Memory B cell (primary cell): ENCODE measurements at places on chromosomes 4 and X.

- DNase-seq, result no peak
Measured at GRCh38 chr4:120052856-120053255, 13.8 kb downstream of the MAD2L1 start.

- DNase-seq, result no peak
Measured at GRCh38 chr4:122796801-122797404, 29.7 kb upstream of the FGF2 start.

GRCh38 chrX:43581888-43582539, 74.1 kb upstream of the MAOA start:
- no peak for DNase-seq

DNA sequence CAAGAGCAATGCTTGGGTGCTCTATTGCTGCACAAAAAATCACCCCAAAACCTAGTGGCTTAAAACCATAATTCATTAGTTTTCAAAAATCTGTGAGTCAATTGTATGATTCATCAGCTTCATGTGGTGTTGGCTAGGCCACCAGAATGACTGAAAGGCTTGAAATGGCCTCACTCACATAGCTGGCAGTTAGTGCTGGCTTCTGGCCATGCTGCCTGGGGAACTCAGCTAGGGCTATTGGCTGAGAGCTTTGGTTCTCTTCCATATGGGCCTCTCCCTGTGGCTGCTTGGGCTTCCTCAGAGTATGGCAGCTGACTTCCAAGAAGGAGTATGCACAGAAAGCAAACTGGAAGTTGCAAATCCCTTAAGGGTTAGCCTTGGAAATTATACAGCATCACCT, 3.1 kb upstream of the MTMR1 start:
- no peak for DNase-seq

DNA sequence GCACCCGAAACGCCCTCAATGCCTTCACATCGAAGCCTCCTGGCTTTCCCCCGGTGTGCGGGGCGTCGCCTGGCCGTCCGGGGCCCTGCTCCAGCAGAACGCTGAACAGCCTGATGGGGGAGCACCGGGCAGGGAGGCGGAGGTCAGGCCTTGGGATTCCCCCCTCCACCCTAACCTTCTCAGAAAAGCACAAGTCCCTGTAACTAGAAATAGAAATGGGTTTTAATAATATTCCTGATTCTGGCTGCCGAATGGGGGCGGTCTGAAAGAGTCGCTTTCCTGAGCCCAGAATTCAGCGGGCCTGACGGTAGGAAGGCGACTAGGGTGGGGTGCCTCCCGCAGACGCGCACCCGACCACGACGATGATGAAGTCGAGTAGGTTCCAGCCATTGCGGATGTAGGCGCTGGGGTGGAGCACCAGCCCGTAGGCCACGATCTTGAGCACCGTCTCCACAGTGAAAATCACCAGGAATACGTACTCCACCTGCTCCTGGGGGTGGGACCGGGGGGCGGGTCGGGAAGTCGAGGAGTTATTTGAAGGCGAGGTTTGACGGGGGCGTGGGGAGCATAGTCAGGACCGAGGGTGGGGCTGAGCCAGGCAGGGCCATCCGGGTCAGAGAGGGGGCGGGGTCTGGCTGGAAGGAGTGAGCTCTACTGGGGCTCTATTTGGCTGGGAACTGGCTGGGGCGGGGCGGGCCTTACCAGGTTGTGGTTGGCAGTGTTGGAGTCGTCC, 2.5 kb downstream of the CACNA1F start:
- DNase-seq, result peak; percentile 51

DNA sequence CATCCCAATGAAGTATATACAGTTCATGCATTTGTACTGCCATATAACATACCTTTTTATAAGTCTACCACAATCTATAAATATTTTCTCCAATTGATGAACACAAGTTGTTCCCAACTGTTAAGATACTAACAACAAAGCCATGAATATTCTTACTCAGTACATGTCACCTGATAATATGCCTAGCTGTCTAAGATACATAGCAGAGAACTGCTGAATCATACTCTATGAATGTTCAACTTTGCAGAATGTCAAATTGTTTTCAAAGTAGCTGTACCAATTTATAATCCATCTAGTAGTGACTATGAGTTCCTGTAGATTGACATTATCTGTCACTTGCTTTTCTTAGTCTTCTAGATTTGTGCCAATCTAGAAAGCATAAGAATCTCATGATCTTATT, 84.9 kb downstream of the RAB28 start:
- no peak for DNase-seq

DNA sequence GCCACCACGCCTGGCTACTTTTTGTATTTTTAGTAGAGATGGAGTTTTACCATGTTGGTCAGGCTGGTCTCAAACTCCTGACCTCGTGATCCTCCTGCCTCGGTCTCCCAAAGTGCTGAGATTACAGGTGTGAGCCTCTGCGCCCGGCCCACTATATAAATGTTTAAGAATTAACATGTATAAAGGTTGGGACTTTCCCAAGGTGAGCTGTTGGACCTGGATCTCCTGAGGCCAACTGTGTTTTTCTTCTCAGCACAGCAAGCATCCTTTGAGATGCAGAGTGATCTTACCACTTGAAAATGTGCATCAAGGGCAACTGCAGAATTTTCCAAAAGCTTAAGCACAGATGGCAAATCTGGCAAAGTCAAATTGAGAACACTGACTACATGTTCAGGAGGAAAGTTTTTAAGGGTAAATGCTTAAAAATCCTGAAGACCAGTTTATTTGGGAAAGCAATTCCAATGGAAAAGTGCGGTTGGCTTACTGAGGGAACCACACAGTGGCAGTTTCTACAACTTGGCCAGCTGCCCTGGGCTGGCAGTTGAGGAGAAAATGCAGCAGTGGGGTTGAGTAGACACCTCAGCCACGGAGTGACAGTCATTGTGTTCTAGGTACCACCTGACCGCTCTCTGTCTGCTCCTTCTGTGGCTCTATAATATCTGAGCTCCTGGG, 168.9 kb downstream of the CBR4 start:
- no peak for DNase-seq

- no peak for DNase-seq
Measured at GRCh38 chrX:77743720-77744119, 42.3 kb downstream of the ATRX start.

DNA sequence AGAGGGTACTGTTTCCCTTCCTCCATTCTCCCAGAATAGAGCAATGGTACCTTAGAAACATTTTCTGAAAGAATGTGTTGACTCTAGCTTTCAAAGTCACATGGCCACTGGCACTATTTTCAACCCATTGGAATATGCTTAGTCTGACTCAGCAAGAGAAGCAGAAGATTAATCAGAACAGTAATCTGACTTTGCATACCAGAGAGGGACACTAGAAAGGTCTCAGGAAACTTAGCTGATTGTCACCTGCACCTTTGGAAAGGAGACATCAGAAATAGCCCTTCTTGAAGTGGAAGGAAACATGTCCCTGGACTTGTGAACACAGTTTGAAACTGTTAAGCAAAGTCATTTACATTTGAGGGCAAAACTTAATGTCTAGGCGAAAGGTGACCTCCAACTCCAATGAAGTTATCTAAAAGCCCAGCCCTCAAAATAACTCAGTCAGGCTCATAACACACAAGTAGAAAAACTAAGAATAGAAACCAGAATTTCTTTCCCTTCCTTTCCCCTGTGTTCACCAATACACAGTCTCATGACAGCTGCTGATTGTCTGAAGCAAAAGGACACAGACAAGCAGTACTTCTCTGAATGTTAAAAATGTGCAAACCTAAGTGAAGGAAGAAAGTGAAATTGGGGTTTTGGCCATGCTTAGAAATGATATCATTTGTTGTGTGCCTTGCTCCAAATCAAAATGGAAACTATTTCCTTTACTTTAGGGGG, 270.8 kb downstream of the GRIA3 start:
- DNase-seq, result no peak

DNA sequence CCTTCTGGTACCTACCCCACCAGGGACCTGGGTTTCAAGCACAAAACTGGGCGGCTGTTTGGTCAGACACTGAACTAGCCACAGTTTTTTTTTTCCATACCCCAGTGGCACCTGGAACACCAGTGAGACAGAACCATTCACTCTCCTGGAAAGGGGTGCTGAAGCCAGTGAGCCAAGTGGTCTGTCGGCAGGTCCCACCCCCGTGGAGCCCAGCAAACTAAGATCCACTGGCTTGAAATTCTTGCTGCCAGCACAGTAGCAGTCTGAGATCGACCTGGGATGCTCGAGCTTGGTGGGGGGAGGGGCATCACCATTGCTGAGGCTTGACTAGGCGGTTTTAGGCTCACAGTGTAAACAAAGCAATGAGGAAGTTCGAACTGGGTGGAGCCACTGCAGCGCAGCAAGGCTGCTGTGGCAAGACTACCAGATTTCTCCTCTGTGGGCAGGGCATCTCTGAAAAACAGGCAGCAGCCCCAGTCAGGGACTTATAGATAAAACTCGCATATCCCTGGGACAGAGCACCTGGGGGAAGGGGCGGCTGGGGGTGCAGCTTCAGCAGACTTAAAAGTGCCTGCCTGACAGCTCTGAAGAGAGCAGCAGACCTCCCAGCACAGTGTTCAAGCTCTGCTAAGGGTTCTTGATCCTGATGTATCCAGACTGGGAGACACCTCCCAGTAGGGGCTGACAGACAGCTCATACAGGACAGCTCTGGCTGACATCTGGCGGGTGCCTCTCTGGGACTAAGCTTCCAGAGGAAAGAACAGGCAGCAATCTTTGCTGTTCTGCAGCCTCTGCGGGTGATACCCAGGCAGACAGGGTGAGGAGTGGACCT, 223.0 kb downstream of the COX18 start:
- peak; percentile 1 for DNase-seq

DNA sequence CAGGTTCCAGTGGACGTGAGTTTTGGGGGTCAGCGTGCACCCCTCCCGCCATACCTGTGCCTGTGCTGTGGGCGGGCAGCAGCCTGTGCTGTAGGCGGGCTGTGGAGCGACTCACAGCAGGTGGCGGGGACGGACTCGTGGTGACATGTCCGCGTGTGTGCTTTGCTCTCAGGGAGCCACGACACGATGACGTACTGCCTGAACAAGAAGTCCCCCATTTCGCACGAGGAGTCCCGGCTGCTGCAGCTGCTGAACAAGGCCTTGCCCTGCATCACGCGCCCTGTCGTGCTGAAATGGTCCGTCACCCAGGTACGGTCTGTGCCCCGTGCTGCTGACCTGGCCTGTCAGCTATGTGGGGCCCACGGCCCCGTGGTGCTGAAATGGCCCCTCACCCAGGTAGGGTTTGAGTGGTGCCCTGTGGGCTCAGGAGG, 7.4 kb downstream of the PLCXD1 start:
- DNase-seq, result no peak

DNA sequence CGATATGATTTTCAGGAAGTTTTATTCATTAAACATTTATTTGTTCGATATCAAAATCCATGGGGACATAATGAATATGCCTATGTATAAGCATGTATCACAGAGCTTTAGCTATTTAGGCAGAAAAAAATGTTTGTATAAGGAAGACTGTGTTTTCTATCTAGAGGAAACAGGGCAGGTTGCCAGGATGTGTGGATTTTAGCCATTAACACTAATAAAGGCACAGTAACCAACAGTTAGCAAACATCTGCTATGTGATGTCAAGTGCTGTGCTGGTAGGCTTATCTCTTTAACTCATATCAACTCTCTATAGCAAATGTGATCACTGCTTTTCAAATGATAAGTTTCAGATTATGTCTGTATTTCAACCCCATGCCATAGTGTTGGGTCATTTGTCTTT, 708.9 kb upstream of the HS3ST1 start:
- DNase-seq, result no peak

GRCh38 chrX:152307936-152308335, 143.2 kb downstream of the GABRA3 start:
- DNase-seq, result no peak

DNA sequence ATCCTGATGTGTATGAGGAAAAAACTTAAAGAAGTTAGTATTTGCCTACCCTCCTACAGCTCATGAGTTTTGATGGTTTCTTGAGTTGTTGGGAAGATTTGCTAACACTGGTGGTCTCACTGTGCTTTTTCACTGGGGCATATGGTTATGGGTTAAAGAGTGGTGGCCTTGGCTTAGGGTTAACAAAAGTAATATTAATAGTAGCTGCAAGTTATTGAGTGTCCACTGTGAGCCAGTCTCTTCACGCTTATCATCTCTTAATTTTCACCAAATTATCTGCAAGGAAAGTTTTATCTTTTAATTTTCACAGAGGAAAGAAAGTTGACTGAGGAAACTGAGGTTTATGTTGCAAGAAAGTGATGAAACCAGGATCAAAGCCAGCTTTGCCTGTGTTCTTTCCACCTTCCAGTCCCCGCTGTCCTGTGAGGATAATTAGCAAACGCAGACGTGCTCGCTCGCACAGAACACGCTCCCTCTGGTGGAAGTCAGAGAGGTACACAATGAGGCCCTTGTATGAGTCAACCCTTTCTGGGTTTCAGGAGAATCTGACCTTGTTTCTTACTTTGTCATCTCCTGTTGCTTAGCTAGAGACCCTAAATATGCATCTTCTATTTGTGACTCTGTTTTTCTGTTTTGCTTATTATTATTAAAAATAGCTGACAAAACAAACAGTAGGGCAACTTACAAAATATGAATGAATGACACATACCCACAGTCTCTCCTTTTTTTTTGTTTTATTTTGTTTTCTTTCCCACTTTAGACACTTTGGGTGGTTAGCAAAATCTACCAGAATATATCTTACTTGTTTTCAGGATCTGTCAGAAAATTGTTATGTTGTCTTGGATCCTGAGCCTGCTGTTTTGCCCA, 94.3 kb downstream of the DDIT4L start:
- DNase-seq, result peak; percentile 6

- DNase-seq, result no peak
Measured at GRCh38 chr4:71404049-71404448, 65.2 kb downstream of the SLC4A4 start.

DNA sequence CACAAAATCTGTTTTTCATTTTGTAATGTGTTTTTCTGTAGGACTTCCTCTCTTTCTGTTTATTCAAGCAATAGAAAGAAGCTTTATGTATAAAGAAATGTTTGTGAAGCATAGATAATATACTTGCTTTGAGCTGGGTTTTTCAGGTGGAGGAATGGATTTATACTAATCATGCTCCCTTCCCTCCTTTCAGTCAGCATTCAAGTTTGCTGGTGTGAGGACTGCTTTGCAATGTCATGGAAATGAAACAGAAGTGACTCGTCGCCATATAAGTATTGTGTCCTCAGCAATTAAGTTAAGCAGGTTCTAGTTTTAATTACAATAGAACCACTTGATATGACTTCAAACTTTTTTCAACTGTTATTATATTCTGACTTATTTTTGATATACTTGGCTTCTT, 1447.1 kb downstream of the PCDH19 start:
- DNase-seq, result no peak

DNA sequence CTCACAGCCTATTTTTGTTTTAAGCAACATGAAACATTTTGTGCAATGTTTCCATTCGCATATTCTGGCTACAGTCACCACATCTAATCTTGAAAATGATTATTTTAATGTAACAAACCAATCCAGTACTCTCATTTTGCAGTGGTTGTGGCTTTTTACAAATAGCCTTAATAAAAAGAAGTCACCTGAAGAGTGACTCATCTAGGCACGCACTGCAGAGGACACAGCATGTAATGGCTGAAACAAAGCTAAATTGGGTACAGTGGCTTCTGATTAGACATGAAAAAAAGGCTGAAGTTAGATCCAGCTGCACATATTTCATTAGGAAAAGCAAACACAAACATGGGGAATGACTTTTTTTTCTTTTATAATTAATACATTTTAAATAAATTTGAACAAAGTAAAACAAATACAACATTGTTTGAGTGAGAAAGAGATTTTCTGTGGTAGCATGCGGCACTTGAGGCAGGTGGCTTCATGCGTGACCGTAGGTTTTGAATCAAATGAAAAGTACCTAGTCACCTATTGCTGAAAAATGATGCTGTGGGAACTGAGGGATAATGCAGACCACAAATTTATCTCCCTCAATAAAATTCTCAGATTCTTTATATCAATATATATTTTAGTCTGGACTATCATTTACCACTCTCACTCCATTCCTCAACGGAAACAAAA, 240.8 kb upstream of the DDX53 start:
- no peak for DNase-seq
